ENCODE measurements at places on chromosomes 7 and 10.

DNA sequence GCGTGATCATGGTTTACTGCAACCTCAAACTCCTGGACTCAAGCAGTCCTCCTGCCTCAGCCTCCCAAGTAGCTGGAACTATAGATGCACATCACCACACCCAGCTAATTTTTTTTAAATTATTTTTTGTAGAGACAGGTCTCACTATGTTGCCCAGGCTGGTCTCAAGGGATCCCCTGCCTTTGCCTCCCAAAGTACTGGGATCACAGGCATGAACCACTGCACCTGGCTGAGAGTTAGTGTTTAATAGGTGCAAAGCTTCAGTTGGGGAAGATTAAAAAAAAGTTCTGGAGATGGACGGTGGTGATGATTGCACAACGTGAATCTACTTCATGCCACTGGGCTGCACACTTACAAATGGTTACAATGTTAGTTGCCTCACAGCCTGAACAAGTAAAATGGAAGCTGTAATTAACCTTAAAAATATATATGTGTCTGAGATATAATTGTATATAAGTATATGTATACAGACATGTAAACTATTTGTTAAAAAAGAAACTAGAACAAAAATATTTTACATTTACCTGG lies 106.4 kb upstream of the ZNF438 start:
- no peak for DNase-seq

DNA sequence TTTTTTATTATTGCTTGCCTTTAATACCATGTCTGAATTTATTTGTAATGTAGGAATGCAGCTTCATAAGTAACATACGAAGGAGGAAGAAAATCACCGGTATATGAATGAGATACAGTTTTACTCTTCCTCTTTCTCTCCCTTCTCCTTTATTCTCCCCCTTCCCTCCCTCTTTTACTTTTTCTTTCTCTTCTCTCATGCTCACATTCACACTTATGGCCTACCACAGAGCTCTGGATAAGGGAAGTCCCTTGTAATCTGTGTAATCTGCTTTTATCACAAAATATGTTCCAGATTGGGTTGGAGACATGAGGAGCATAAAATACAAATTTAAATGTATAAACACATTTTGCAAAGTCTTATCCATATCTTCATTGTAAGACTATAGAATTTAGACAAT lies 59.4 kb downstream of the MDFIC start:
- no peak for DNase-seq

DNA sequence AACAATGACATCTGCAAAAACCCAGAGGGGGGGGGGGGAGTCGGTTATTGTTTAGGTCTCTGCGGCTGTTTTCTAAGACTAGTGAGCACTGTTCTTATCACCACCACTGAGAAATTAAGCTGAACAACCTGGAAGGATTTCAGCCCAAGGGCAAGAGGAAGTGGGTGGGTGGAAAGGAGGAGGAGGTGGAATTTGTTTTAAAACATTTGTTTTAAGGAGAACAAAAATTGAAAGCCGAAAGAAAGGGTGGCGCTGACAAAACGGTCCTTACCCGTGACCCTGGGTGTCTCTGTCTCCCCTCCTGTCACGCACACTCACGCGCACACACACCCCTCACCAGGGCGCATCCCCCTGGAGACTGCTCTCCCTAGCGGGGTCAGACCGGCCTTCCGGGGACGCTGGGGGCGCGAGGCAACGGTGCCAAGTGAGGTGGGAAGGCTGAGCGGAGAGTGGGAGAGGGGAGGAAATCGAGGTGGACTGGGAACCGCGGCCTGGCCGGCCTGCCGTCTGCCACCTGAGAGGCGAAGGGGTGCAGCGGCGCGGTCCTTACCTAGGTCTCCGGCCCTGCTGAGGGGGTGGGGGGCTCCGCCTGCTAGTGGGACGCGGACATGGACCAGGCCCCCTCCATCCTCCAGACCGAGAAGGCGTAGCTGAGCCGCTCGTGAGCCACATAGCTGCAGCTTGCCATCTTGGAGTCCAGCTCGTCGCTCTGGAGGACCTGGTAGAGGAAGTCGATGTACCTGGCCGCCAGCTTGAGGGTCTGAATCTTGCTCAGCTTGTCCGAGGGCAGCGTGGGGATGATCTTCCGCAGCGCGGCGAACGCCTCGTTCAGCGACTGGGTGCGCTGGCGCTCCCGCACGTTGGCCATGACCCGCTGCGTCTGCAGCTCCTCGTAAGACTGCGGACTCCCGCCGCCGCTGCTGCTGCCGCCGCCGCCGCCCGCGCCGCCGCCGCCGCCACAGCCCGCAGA lies 1.0 kb downstream of the TWIST1 start:
- DNase-seq: peak; percentile 25

GRCh38 chr7:67251986-67252558 lies 255.4 kb downstream of the TYW1 start:
- no peak for DNase-seq

DNA sequence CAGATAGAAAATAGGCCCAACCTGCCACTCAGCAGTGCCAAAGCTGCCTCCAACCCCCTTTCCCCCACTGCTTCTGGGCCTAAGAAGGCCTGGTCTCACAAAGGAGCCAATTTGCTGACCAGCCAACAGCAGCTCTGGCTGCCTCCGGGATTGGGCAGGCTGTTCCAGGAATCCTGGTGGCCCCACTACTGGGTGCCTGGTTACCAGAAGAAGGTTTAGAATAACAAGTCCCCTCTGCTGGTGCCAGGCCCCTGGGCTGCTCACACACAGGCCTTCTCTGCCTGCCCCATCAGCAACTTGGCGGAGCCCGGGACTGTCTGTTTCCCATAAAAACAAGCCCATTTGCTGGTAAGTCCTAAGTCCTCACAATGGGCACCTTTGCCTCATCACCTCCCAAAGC lies 1.2 kb downstream of the PHKG1 start:
- DNase-seq: no peak

DNA sequence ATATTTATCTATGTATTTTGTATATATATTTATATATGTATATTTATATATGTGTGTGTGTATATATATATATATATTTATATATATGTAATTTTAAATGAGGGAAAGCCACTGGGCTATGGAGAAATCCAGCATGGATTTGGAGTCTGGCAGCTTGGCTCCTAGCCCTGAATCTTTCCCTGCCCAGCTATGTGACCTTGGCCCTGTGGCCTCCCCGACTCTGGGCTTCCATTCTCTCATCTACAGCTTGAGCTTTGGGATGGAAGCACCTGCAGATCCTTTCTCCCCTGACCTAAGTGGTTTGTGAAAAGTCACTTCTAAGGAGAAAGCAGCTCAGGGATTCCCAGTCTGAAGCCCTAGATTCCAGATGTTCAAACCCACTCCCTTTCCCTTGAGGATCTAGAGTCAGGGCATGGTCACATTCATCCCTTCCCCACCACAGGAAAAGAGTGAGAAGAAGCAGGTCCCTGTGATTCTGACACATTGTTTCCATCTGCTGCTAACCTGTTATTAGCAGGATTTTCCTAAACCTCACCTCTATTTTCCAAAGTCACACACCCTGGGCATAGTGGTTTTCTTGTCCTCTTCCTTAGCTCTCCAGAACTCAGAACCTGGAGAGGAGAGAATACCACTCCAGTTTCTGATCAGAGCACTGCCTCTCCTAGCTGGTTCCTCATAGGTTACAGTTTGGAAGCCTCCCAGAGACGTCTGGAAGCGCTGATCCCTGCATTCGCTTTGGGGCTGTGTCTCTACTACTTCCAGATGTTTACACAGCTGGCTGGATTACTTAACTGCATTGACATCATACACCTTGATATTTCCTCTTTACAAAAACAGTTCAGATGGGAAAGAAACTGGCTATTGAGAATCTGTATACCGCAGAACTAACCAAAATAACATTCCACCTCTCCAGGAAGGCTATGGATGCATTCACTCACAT lies 327.5 kb upstream of the ZMIZ1 start:
- no peak for DNase-seq

Data from A549 (cell line).